ENCODE measurements at places on chromosomes 7 and 10. TPM values are rescaled to one million over a fixed set of nuclear protein-coding genes. Genes with fewer than 3 reads are reported as not detected.

TAS2R5 gene
- total RNA-seq = 0.57 TPM

TEX36 gene
- total RNA-seq = not detected

IDI2 gene
- total RNA-seq = not detected

SDK1 gene
- total RNA-seq = 6.5 TPM

CCL24 gene
- total RNA-seq = 0.28 TPM

TMEM120A gene
- total RNA-seq = 38.6 TPM

AOC1 gene
- total RNA-seq = not detected

ODAD2 gene
- total RNA-seq = 1.2 TPM

Data from smooth muscle cell of bladder (primary cell).